Stimulated activated CD4-positive, alpha-beta T cell treated with anti-CD3 and anti-CD28 coated beads, TNF-alpha, amount 100 ng/mL, for 48 hours (primary cell): ENCODE measurements at places on chromosomes 11 and 22.

DNA sequence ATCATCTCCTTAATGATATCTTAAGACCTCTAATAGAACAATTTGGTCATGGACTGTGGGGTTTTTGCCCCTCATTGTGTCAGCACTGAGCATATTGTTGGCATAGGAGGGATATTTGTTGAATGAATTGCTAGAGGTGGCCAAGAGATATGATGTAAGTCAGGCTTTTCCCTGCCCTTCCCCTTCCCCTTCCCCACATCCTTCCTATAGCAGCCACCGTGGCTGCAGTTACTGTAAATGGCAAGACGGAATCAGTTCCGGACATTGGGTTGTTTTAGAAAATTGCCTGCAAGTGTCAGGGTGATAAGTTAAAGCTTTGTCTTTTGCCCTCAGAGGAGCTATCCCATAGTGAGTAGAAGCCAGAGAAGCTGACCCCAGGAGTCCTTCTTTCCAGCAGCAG is 23.0 kb downstream of the LIMK2 start:
- no peak for DNase-seq

- DNase-seq, result no peak
Observed at GRCh38 chr11:120409655-120410054, 73.4 kb downstream of the ARHGEF12 start.

DNA sequence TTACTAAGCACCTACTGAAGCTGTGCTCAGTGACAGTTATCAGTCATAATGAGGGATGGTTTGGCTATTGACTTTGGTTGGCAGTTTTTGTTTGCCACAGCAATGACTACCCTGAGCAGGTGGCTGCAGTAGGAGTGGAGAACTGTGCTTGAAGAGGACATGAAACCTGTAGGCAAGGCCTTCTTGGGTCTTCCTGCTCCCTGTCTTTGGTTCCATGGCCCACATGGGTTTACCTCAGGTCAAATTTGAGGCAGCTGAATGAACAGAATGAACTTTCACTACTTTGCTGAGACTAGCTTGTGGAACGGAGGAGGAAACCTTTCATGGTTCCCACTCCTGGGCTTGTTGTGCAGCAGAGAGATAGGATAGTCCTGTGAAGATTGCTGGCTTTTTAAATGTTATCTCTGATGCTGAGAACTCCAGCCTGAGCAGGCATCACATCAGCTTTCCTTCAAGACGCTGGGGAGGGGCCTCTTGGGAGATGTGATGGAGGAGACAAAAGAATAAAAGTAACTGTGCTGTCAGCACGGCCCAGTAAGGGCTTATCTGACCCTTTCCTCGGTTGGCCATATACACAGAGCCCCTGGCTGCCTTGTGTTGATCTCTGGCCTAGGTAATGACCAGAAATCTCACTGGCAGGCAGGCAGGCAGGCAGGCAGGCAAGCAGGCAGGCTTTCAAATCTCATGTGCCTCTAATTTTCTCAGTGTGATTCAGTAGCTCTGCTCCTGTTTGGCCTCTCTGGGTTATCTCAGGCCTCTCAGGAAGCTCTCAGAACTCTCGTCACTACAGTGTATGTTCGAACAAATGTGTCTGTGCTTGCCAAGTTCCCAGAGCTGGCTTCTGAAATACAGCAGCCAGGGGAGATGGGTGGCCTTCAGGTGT is 12.0 kb downstream of the STIM1 start:
- no peak for DNase-seq

GRCh38 chr22:33112580-33112979 is 54.4 kb upstream of the SYN3 start:
- DNase-seq, result no peak

- DNase-seq, result no peak
Observed at GRCh38 chr11:109772892-109773291, 320.3 kb upstream of the ZC3H12C start.

- no peak for DNase-seq
Observed at GRCh38 chr11:135002236-135002635, 590.2 kb upstream of the B3GAT1 start.

DNA sequence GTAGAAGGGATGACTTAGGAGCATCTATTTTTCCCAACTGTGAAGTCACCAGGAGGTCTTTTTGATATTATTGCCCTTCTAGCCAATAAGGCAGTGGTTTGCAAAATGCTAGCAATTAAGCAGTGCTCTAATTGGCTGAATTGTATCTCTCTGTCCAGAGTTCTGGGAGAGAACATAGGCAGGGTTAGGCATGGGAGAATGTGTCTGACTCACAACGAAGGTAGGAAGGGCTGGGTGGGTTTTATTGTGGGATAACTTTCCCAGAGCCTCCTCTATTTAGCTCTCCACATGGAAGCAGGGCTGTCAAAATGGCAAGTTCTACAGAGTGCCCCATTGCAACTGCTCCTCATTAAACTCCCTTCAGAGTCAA is 415.9 kb upstream of the CADM1 start:
- no peak for DNase-seq

DNA sequence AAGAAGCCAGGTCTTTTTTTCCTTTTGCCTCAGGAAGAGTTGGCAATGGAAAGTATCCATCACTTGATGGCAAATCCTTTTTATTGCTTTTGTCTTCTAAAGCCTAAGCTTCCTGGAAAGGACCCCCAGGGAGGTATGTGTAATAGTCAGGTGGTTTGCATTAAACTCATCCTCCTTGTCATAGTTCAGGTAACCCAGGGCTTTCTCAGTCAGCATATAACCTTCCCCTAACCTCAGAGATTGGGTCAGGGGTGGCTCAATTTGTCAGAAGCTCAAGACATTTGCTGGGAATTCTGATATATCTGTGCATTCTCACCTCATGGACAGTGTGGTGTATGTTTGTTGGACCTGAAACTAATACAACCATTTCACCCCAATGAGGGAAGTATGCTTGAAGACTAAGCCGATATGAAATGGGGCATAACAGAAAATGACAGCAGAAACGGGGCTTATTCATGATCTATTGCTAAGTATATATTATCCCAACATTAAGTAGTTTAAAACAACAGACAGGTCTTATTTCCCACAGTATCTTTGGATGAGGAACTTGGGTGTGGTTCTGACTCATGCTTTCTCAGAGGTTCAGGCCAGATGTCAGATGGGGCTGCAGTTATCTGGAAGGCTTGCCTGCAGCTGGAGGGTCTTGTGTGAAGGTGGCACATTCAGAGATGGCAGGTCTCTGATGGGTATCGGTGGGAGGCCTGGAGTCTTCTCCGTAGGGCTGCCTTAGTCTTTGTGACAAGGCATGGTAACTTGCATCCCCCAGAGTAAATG is 135.8 kb upstream of the SPON1 start:
- DNase-seq, result no peak

GRCh38 chr22:20257212-20258020 is 10.7 kb downstream of the RTN4R start:
- DNase-seq, result no peak

DNA sequence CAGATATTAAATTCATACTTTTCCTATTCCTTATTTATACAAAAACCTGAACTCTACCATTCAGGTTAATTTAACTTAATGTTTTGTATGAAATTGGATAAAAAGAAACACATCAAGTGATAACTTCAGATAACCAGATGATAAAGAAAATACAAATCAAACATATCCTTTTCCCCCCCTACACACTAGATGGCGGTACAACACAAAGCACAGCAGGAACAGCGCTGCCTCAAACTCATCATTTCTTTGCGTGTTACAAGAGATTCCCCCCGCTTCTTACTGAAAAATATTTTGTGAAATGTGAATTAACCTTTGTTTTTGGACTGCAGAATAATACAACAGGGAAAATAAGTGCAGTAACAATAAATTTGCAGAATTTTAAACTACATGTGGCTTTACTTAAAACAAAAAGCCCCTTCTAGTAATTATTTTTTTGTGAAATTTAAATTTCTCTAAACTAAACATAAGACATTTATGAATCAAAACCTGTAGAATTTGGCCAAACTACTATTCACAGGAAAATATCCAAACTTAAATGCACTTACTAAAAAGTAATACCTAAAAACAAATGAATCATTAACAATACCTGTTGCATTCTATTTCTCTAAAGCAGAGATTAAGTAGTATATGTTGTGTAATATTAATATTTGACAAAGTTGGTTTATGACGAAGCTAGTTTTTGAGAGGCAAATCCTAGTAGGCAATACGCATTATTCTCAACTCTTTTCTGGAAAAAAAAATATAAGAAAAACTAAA is 74.4 kb downstream of the ARHGAP32 start:
- DNase-seq, result no peak

DNA sequence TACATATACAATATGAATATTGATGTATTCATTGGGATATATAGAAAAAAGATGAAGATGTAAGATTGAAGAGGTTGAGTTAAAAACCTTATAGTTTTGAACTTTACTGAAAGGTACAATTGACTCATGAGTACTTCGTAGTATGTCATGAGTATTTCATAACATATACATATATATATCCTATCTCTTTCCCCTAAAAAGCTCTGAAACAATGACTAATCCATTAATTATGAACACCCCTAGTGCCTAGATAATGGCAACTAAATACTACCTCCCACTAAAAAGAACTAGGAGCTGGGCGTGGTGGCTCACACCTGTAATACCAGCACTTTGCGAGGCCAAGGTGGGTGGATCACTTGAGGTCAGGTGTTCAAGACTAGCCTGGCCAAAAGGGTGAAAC is 31.5 kb downstream of the SLC35F2 start:
- no peak for DNase-seq

- DNase-seq, result peak; percentile 63
Observed at GRCh38 chr22:21642584-21643448, 714 bp downstream of the SDF2L1 start.

DNA sequence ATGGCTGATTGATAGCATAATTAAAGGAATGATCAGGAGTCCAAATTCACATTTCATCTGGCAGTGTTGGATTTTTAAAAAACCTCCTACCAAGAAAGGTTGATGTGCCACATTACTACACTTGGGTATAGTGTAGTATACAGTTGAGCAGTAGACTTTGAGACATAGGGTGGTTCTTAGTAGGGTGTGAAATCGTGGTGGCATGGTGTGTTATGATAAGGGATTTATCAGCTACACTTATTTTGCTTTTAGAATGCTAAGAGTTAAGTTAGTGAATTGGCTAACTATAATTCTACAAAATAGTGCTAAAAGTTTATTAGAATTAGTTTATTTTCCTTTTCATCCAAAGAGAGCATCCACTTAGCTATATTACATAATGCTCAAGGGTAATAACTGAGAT is 13.1 kb downstream of the TBCEL start:
- no peak for DNase-seq

- DNase-seq, result no peak
Observed at GRCh38 chr11:5276697-5277096, 7.0 kb upstream of the HBE1 start.

GRCh38 chr11:114073828-114074381 is 14.4 kb downstream of the ZBTB16 start:
- DNase-seq, result no peak

- DNase-seq, result no peak
Observed at GRCh38 chr11:31884080-31884479, 73.0 kb upstream of the PAX6 start.
